Thoracic aorta (tissue), 2 donors: ENCODE measurements at places on chromosomes 5 and 9. TPM values are rescaled to one million over a fixed set of nuclear protein-coding genes. Genes with fewer than 3 reads are reported as not detected.

DNA sequence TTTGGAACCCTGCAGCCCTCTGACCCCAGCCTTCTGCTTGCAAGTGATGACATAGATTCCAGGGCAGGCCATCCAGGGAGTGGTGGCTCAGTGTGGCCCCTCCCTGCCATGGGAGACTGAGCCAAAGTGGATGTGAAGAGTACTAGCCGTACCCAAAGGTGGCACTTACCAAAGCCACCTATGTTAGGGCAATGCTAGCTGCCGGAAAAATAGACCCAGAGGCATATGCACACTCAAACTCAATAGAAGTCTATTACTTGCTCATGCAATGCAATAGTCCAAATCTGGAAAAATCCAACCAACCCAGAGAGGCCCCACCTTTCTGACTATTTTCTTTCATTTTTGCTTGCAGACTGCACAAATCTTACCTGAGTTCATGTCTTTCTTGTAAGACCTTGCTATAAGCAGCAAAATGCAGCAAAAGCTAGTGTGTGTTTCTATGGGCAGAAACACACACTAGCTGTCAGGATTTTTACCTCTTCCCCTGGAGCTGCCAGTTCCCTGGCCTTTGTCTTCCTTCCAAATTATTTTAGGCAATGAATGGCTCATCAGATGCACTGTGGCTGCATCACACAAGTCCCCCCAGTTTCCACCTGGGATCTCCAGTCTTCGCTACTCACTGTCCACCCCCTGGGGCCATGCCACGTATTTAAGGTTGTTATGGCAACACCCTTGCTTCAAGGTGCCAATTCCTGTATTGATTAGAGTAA is 74.0 kb downstream of the HRH2 start:
- H3K27ac ChIP-seq = no peak overlapping the region
- DNase-seq = no peak
- no peak overlapping the region for H3K4me3 ChIP-seq
- H3K27me3 ChIP-seq = no peaks in the 10 kb centered on the region
- H3K36me3 ChIP-seq = no peaks in the 10 kb centered on the region
- H3K4me1 ChIP-seq = peaks cover 3% of the 10 kb centered on the region

- H3K27me3 ChIP-seq = no peaks in the 10 kb centered on the region
- DNase-seq = no peak
- H3K27ac ChIP-seq = no peak overlapping the region
Measured at GRCh38 chr5:159560088-159560487, 229.8 kb upstream of the IL12B start.

GRCh38 chr9:113960768-113961167 is 84.7 kb downstream of the ZNF618 start:
- no peak overlapping the region for H3K4me3 ChIP-seq
- H3K36me3 ChIP-seq = no peaks in the 10 kb centered on the region
- H3K27ac ChIP-seq = no peak overlapping the region

- no peak overlapping the region for H3K27ac ChIP-seq
- H3K4me1 ChIP-seq = no peaks in the 10 kb centered on the region
- no peak for DNase-seq
Measured at GRCh38 chr5:153983885-153984284, 54.8 kb downstream of the FAM114A2 start.

DNA sequence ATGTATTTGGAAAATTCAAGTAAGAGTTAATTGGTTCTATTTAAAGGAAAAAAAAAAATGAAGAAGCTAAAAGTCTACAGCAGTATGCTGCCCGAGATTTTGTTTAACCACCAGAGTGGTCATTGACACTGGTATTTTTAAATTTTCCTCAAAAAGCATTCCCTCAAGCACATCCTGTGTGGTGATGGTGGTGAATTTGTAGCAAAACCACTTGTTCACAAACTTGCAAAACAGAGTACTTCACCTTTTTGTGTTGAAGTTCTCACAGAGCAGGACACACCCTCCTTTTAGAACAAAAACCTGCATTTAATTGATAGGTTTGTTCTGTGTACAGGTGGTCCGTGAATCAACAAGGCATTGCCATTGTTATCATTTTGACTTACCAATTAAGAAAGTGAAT is 374.2 kb downstream of the EFNA5 start:
- H3K27ac ChIP-seq = no peak overlapping the region
- no peak for DNase-seq
- H3K4me1 ChIP-seq = peaks cover 9% of the 10 kb centered on the region

DNA sequence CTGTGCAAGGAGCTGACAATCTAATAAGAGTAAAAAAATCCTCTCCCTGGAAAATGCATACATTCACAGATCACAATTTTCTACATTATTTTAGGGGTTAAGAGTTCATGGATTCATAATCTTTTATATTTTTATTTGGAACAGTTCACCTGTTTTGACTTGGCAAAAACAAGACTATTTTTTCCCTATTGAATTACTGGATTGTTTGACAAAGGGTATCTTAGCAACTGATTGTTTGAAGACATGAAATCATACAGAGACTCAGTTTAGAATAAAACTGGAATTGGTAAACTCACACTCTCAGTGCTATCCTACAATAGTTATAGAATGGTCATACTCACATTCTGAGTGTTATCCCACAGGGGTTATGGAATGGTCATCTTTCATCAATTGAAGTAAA is 358.2 kb upstream of the PTGER4 start:
- H3K4me1 ChIP-seq = no peaks in the 10 kb centered on the region
- no peak for DNase-seq
- no peaks in the 10 kb centered on the region for H3K36me3 ChIP-seq
- H3K4me3 ChIP-seq = no peak overlapping the region

GRCh38 chr9:109010746-109011145 is 2.6 kb downstream of the CTNNAL1 start:
- H3K36me3 ChIP-seq = no peaks in the 10 kb centered on the region
- H3K4me1 ChIP-seq = peaks cover 12% of the 10 kb centered on the region
- no peak for DNase-seq
- no peak overlapping the region for H3K4me3 ChIP-seq
- H3K27ac ChIP-seq = peak overlapping the region; percentile 90

DNA sequence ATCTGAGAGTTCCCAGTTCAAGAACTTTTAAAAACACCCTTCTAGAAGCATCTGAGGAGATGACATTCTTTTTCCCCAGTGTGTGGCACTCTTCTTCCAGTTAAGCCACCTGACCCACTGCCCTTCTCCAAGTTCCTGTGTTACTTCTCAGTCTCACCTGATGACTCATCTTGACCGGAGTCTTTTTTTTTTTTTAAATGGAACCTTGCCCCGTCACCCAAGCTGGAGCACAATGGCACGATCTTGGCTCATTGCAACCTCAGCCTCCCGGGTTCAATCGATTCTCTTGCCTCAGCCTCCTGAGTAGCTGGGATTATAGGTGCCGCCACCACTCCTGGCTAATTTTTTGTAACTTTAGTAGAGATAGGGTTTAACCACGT is 224.1 kb upstream of the DAB2 start:
- H3K4me3 ChIP-seq = no peak overlapping the region
- DNase-seq = no peak
- H3K36me3 ChIP-seq = no peaks in the 10 kb centered on the region
- no peak overlapping the region for H3K27ac ChIP-seq

- H3K27ac ChIP-seq = peak overlapping the region; percentile 67
- H3K36me3 ChIP-seq = no peaks in the 10 kb centered on the region
- no peaks in the 10 kb centered on the region for H3K27me3 ChIP-seq
- peak overlapping the region; percentile 33 for H3K4me3 ChIP-seq
- H3K4me1 ChIP-seq = peaks cover 69% of the 10 kb centered on the region
Measured at GRCh38 chr9:109113892-109114609, 5.7 kb downstream of the TMEM245 start.

DNA sequence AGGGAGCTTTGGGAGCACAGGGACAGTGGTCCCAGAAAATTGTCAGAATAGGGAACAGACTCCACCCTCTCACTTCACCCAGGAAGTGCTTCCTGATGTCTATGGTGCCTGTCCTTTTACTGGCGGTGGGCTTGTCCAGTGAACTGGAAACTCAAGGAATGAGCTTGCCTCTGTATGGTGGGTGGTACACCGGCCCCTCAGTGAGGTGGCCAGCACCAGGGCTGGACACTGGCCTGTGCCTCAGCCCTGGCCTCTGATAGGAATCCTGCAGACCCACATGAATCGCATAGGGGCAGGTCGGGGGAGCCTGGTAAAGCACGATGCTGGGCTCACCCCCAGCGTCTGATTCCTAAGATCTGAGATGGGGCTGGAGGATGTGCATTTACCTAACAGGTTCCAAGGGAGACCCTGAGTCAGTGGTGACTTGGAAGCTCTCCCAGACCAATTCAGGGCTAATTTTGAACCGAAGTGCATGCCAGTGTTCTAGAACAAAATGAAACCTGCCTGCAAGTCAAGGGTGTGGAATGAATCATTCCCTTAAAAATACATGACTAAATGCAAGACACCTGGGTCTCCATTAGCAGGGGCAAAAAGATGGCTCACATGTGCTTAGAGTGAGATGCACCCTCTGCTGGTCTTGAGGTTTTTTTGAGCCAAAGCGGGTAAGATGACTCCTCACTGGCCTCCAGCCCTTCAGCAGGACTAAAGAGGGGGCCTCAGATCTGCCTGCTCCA is 178.3 kb downstream of the HSPA4 start:
- no peak overlapping the region for H3K27ac ChIP-seq
- no peaks in the 10 kb centered on the region for H3K4me1 ChIP-seq
- no peaks in the 10 kb centered on the region for H3K36me3 ChIP-seq
- no peak for DNase-seq
- H3K4me3 ChIP-seq = no peak overlapping the region

- H3K4me3 ChIP-seq = no peak overlapping the region
- no peak for DNase-seq
- H3K36me3 ChIP-seq = no peaks in the 10 kb centered on the region
Measured at GRCh38 chr5:87069974-87070608, 197.6 kb upstream of the RASA1 start.

DNA sequence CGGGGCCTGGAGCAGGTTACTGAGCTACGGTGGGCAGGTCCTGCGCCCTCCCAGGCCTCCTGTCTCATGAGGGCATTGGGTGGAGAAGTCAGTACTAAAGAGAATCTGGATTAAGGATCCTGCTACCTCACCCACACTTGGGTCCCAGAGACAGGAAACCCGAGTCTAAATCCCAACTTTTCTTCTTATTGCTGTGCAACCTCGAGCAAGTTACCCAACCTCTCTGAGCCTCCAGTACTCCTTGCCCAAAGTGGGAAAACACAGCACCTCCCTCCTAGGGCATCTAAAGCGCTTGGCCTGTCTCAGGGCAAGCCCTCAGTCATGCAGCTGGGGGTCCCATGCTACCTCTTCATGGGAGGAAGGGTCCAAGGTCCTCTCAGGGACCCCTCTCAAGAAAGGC is 28.2 kb downstream of the ASS1 start:
- H3K4me1 ChIP-seq = no peaks in the 10 kb centered on the region
- peaks cover 5% of the 10 kb centered on the region for H3K36me3 ChIP-seq
- DNase-seq = no peak
- H3K4me3 ChIP-seq = no peak overlapping the region
- H3K27ac ChIP-seq = no peak overlapping the region

DNA sequence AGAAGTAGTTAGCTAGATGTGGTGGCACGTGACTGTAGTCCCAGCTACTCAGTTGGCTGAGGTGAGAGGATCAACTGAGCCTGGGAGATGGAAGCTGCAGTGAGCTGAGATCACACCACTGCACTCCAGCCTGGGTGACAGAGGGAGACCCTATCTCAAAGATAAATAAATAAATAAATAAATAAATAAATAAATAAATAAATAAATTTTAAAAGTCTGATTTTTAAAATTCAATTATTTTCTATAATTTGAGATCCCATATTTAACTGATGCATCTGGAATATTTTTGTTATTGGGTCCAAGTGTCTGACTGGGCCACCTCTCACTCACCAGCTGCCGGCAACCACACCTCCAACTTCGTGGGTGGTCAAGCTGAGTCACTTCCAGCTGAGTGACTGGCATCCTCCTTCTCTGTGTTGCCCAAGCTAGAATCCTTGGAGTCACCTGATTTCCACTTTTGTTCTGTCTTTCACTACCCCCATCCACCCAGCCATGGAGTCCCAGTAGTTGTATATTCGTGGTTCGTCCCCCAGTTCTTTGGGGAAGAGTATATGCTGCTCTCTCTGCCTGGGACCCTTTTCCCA is 70.9 kb downstream of the EGFLAM start:
- DNase-seq = no peak
- H3K27ac ChIP-seq = no peak overlapping the region
- no peaks in the 10 kb centered on the region for H3K4me1 ChIP-seq
- H3K27me3 ChIP-seq = no peaks in the 10 kb centered on the region
- no peak overlapping the region for H3K4me3 ChIP-seq
- H3K36me3 ChIP-seq = no peaks in the 10 kb centered on the region

DNA sequence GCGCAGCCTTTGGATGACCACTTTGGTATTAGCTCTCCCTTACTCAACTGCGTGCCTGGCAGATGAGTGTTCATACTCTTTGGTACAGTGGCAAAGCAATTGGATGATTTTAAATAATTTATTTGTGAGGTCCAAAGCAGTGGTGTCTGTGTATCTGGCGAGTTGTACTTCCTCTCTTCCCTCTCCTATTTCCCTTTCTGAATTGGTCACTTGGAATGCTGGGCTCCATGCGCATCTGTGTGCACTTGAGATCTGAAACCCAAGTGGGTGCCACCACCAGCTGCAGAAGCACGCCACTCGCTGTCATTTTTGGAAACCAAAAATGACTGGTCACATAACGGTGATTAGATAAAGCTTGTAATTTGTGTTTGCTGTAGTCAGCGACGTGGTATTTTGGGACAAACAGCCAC is 386.0 kb upstream of the KLF4 start:
- no peak overlapping the region for H3K4me3 ChIP-seq
- H3K27me3 ChIP-seq = no peaks in the 10 kb centered on the region
- no peaks in the 10 kb centered on the region for H3K4me1 ChIP-seq

- no peak for DNase-seq
- H3K36me3 ChIP-seq = no peaks in the 10 kb centered on the region
- H3K27me3 ChIP-seq = no peaks in the 10 kb centered on the region
- no peak overlapping the region for H3K4me3 ChIP-seq
- peaks cover 10% of the 10 kb centered on the region for H3K4me1 ChIP-seq
Measured at GRCh38 chr5:113085880-113086409, 109.3 kb downstream of the DCP2 start.

Gene NPR3
- total RNA-seq = 25.7 TPM

Gene SPATA31A3
- total RNA-seq = not detected

Gene CER1
- not detected for total RNA-seq

Gene DAB2IP
- 87.4 TPM for total RNA-seq

Gene WHRN
- 5.1 TPM for total RNA-seq

Gene PCDHGA4
- 11.4 TPM for total RNA-seq
